ENCODE measurements at places on chromosomes 4 and X.

GRCh38 chrX:19795307-19795706, 92.1 kb downstream of the SH3KBP1 start:
- no peak for DNase-seq

DNA sequence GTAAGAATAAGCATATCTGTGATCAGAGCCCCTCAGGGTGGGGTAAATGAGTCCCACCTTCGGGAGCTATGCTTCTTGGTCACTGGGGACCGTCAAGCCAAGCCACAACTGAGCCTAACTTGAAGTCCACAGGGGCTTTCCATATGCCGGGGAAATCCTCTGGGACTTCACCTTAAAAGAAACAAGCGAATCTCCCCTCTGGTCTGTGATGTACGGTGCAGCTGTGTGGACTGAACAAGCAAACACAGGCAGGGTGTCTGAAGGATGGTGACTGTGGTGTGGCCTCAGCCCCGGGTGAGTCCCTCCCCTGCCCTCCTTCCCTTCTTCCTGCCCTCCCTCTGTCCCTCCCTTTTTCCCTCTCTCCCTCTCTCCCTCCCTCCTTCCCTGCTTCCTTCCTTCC, 29.7 kb upstream of the PPP2R2C start:
- no peak for DNase-seq

DNA sequence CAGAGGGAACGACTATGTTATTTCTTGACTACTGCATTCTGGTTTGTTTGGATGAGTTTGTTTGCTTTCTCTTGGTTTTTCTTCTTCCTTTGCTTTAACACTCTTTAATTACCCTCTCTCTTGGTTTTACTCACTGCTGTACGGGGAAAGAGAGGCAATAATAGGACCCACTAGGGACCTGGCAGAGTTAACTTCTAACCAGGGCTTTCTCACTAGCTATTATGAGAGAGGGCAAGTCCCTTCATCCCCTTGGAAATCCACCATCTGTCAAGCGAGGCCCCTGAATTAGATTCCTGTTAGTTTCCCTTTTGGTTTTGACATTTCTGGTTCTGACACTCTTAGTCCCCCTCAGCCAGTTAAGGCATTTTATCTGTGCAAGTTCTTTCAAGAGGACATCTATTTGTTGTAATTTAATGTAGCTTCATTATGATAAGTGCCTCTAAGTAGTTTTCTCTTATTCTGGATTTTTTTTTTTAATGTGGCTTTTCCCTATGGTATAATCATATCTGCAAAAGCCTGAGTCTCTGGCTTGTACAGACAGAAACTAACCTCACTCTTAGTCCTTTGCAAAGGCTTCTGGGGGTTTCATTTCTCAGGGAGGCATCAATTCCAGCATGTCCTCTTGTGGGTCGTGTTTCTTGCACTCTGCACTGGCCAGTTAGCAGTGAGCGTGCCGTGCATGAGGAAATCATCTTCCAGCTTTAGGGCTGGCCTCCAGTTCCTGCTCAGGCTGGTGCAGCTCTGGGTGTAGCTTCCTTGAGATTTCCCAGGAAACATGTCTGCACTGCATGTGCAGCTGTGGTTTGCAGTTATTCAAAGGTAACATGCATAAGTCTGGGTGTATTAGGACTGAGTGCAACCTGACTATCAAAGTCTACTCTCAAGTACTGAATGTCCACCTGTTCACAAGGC, 221.3 kb downstream of the STIM2 start:
- DNase-seq = no peak

DNA sequence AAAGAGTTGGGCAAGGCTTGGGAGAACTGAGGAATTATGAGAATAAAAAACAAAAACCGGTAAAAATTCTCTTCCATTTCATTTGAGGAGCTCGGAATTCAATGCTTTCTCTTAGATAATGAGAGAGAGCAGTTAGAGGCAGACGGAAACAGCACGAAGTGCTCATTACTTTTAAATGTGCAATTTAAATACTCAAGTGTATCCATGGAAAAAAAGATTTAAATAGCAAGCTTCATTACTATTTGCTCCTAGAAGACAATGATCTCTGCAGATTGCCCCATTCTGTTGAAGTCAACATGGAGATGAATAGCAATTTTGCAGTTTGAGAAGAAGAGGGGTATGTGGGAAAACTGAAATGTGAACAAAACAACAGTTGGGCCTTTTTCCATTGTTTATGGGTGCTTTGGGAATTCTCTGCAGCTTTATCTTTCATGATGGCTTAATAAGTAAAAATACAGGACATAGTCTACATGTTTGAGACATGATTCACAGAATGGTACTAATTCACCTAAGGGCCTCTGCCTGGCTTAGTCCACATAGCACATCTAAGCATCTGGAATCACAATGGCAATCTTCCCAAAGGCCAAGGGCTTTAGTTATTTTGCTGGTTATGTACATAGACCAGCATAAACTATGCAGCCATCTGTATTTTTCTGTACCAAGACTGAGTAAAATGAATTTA, 512.7 kb upstream of the FAT1 start:
- DNase-seq = no peak

- DNase-seq = peak; percentile 18
Observed at GRCh38 chr4:82721819-82722423, 76.7 kb downstream of the SCD5 start.

- DNase-seq = peak; percentile 56
Observed at GRCh38 chrX:148310426-148311165, 189.8 kb upstream of the AFF2 start.

DNA sequence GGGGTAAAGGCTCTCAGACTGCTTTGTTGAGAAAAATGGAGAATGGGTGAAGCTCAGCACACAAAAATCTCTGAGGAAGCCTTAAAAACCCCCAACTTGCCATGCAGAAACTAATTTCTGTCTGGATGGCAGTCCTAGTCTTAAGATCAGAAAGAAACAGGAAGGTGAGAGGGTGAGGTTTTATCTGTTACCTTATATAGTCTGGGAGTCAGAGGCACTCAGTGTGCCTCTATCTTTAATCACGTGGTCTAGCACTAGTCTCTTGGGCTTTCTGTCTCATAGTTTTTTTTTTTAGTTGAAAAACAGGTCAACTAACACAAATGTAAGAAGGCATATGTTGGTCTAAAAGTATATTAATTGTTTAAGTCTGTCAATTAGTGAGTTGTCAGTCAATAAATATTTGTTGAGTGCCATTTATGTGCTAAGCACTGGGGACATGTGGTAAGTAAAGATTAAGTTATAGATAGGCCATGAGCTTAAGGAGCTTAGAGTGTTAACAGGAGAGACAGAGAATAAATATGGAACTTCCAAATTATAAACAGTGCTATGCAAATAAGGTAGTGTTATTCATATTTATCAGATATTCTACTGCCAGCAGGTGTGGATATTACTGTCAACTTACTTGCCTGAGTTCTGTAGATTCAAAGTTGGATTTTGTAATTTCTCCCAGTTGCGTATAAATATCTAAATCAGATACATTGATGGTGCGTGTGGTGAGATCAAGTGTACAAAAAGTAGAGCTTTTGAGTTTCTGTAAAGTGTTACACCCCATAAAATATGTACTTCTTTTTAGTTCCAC, 7.0 kb downstream of the CYBB start:
- DNase-seq = no peak

DNA sequence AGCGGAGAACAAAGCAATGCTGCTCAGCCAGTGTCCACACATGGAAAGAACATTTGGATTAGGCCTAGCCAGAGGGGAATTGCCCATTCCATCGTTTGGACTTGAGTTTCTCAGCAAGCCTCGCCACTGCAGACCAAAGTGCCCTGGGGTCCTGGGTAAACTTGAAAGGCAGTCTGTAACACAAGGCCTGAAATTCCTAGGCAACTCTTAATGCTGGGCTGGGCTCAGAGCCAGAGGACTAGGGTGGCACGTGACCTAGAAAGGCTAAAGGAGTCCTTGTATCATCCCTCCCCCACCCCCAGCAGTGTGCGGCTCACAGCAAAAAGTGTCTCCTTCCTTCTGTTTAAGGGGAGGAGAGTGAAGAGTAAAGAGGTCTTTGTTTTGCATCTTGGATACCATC, 210.4 kb upstream of the ARX start:
- no peak for DNase-seq

- no peak for DNase-seq
Observed at GRCh38 chr4:956531-957230, 16.7 kb downstream of the DGKQ start.

GRCh38 chr4:23978002-23978401, 88.2 kb upstream of the PPARGC1A start:
- DNase-seq = no peak

DNA sequence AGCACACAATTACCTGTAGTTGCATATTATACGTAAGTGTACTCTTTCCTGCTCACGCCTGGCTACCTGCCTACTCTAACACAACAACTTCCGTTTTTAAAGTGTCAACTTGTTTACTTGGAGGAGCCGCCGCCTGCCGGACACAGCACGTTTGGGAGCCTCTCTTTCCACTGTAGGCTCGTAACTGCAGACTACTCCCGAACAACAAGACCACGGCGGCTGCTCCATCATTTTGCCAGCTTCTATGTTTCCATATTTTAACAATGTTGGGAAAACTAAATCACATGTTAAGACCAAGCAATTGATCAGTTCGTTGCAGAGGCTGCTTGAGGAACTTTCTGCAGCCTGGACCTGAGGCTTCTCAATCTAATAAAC, 841 bp downstream of the MTNR1A start:
- DNase-seq = no peak

DNA sequence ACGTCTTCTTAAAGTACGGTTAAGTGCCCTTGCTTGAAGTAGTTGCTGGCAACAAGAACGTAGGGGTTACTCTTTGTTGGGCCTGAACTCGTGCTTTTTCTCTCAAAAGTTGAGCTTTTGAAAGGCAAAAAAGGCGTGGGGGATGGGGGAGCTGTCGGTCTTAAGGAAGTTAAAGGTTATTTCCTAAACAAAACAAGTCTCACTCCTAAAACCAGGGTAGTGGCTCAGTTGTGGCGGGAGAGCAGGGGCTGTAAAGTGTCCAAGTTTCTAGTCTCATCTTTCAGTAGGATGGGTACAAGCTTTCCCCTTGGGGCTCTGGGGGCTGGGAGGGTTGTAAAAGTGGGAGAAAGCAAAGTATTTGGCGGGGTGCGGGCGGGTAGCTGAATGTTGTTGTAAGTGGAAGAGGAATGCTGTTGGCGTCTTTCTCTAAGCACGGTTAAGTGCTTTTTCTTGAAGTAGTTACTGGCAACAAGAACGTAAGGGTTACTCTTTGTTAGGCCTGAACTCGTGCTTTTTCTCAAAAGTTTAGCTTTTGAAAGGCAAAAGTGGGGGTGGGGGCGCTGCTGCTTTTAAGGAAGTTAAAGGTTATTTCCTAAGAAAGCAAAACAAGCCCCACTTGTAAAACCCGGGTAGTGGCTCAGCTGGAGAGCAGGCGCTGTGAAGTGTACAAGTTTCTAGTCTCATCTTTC, 904 bp upstream of the WDR1 start:
- DNase-seq = no peak
